ENCODE measurements at places on chromosomes 13 and 19. TPM values are rescaled to one million over a fixed set of nuclear protein-coding genes. Genes with fewer than 3 reads are reported as not detected.
A peak's percentile ranks its signal among the peaks of the same experiment; 100 is the strongest.

DNA sequence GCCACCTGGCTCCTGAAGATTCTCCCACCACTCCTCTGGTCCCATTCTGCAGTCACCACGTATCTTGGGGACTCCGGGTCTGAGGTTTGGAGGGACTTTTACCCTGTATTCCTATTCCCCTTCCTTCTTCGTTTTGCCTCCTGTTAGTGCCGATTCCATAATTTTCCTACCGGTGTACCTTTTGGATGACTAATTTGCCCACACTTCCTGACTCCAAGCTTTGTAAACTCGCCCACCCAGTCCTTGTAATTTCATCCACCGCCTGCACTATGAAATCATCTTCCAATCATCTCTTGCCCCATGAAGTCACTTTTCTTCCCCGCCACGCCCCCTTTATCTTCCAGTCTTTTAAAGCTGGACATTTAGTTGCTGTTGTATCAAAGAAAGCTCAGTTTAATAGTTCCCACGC lies 572 bp downstream of the UCHL3 start:
- H3K27ac ChIP-seq: peak overlapping the region; percentile 98
- peaks cover 5% of the 10 kb centered on the region for H3K36me3 ChIP-seq
- peaks cover 28% of the 10 kb centered on the region for H3K4me1 ChIP-seq
- H3K4me3 ChIP-seq: peak overlapping the region; percentile 86
- H3K27me3 ChIP-seq: no peaks in the 10 kb centered on the region
- peak; percentile 82 for DNase-seq

- H3K4me1 ChIP-seq: peaks cover 15% of the 10 kb centered on the region
- no peaks in the 10 kb centered on the region for H3K27me3 ChIP-seq
- no peak overlapping the region for H3K27ac ChIP-seq
- H3K36me3 ChIP-seq: peaks cover 60% of the 10 kb centered on the region
- DNase-seq: no peak
Observed at GRCh38 chr19:15404780-15405211, 14.0 kb downstream of the AKAP8L start.

DNA sequence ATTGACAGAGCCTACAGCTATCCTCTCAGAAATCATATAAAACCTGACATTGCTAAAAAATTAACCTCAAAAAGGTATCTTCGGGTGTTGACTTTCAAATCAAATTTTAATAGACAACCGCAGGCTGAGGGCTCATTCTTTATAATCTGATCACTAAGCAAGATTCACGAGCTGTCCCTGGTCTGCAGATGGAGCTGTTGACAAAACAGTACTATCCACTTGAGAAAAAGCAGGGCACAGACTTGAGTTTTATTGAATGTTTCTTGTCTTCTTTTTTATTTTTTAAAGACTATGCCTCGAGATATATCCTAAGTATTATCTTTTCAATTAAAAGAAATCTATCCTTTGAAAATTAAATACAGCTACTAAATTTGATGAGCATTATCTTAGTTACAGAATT lies 540.5 kb downstream of the PCDH9 start:
- no peaks in the 10 kb centered on the region for H3K36me3 ChIP-seq
- no peak overlapping the region for H3K4me3 ChIP-seq
- H3K27ac ChIP-seq: no peak overlapping the region

DNA sequence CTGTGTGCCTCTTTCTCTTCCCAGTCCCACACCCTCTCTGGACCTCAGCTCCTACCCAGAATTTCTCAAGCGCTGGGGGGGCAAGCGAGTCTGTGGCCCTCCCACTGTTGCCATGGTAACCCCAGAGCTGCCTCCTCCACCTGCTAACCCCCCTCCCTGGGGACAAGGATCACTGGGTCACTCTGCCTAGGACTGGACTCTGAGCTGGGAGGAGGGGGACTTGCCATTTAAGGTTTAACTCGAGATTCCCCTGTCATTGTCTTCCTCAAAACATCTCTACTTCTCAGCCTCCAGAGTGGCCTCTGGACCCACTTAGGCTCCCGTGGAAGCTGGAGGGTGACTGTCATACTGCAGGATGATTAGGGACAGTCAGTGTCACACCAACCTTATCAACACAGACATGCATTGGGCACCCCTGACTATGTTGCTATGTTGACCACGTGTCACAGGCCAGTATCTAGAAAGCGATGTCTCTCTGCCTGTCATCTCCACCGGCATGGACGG lies 2.2 kb downstream of the PALM3 start:
- no peak overlapping the region for H3K4me3 ChIP-seq
- peaks cover 23% of the 10 kb centered on the region for H3K27me3 ChIP-seq
- no peak for DNase-seq
- no peak overlapping the region for H3K27ac ChIP-seq
- H3K36me3 ChIP-seq: peaks cover 4% of the 10 kb centered on the region

- H3K4me1 ChIP-seq: no peaks in the 10 kb centered on the region
- DNase-seq: no peak
- H3K27ac ChIP-seq: no peak overlapping the region
- H3K27me3 ChIP-seq: peaks cover 49% of the 10 kb centered on the region
Observed at GRCh38 chr19:17967257-17968051, 547 bp downstream of the KCNN1 start.

DNA sequence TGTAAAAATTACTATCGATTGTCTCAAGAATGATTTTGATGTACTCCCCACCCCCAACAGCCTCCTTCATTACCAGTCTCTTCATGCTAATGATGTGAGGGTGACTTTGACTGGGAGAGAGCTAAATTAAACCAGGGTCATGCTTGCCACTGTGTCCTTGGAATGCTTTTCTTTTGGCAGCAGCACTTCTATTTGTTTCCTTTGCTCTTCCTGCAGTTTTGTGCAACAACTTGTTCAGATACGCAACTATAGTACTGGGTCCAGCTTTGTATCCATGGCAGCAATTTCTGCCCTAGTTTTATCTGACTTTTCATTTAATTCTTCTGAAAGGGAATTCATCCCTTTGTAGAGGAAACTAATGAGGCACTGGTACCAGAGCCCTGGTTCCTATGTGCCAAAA lies 2792.1 kb downstream of the PCDH9 start:
- DNase-seq: no peak
- no peak overlapping the region for H3K4me3 ChIP-seq
- no peaks in the 10 kb centered on the region for H3K27me3 ChIP-seq
- no peaks in the 10 kb centered on the region for H3K4me1 ChIP-seq

DNA sequence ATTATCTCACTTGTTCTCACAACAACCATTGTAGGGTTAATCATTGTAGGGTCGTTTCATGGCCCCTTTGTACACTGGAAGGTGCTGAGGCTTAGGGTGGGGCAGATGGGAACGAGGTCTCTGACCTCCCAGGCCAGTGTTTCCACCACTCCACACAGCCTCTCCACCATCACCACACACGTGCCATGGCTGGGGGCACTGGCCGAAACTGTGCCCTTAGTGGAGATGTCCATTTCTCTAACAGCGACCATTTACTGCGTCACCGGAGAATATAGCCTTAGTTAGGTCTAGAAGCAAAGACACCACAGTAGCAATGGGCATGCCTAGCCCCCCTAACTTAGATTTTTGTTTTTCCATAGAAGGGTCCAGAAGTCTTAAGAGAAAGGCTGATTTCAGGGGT lies 36.5 kb downstream of the COL4A1 start:
- no peaks in the 10 kb centered on the region for H3K4me1 ChIP-seq
- H3K36me3 ChIP-seq: no peaks in the 10 kb centered on the region
- DNase-seq: no peak
- no peak overlapping the region for H3K4me3 ChIP-seq

- H3K36me3 ChIP-seq: peaks cover 42% of the 10 kb centered on the region
- no peak for DNase-seq
- H3K4me1 ChIP-seq: no peaks in the 10 kb centered on the region
- H3K27me3 ChIP-seq: no peaks in the 10 kb centered on the region
- H3K4me3 ChIP-seq: no peak overlapping the region
- no peak overlapping the region for H3K27ac ChIP-seq
Observed at GRCh38 chr19:4414800-4415321, 12.4 kb downstream of the CHAF1A start.

- DNase-seq: peak; percentile 52
- peak overlapping the region; percentile 84 for H3K27ac ChIP-seq
- H3K36me3 ChIP-seq: no peaks in the 10 kb centered on the region
- peaks cover 13% of the 10 kb centered on the region for H3K4me1 ChIP-seq
- H3K4me3 ChIP-seq: no peak overlapping the region
Observed at GRCh38 chr13:94079876-94080275, 399.6 kb downstream of the DCT start.

DNA sequence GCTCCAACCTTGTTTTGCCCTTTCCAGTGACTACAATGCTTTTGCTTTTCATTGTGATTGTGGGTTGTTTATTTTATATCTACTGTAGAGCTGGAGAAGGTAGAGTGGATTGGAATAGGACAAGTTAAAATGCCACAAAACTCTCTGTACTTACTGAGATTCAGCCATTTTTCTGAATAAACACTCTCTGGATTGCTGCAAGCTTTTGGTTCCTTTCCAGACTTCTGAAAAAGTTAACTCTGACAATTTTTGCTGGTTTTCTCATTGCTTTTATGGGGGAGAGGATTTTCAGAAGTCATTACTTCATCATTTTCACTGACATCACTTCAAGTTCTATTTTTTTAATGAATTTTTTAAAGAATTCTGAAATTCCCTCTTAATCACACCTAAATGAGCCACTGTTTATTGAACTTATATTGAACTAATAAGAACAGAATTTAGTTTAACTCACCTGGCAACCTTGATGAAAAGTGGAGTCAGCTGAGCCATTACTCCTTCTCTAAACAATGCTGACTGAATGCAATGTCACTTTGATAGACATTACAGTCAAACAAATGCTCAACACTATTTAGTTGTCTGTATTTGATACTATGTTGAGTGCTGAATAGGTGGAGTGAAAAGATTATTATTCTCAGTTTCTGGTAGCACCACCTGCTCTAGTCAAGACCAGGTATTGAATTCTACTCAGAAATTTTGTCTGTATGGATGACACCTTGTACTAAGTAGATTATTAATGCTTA lies 303.5 kb downstream of the DLEU7 start:
- H3K4me3 ChIP-seq: no peak overlapping the region
- DNase-seq: no peak
- H3K27ac ChIP-seq: no peak overlapping the region

GRCh38 chr19:34639491-34640085 lies 37.4 kb downstream of the SCGB2B2 start:
- no peaks in the 10 kb centered on the region for H3K27me3 ChIP-seq
- no peak overlapping the region for H3K4me3 ChIP-seq
- DNase-seq: peak; percentile 83
- no peaks in the 10 kb centered on the region for H3K4me1 ChIP-seq

DNA sequence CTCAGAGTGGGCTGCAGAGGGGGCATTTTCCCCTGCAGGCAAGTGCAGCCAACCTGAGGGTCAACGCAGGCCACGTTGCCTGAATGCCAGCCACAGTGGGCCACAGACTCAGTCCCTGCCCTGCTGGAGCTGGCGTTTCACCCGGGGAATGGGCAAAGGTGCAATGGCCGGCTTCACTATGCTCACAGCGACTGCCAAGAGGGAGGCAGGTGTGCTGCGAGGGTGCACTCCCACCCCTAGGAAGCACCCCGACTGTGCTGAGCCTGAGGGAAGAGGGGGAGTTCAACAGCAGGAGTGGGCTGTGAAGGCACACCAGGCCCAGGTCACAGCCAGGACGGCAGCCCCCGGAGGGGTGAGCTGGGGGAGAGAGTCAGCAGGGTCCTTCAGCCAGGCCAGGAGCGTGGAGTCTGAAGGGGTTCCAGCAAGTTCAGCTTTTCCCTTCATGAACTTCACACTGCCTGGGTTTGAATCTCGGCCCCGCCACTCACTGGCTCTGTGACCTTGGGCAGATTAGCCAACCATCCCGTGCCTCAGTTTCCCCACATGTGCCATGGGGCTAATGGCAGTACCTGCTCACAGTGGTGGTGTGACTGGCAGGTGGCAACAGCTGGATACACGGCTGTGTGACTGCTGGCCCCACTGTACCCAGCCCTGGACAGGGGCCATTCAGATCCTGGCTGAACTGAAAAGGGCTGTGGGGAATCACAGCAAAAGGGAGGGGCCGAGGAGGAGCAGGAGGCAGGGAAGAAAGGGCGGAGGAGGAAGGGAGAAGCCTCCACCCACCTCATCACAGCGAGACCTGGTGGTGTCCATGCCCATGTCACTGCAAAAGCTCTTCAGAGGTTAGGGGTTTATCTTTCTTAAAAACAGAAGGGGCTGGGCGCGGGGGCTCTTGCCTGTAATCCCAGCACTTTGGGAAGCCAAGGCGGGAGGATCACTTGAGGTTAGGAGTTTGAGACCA lies 7.6 kb downstream of the TRAPPC6A start:
- no peak overlapping the region for H3K4me3 ChIP-seq
- no peaks in the 10 kb centered on the region for H3K36me3 ChIP-seq
- no peaks in the 10 kb centered on the region for H3K27me3 ChIP-seq
- H3K4me1 ChIP-seq: peaks cover 11% of the 10 kb centered on the region
- H3K27ac ChIP-seq: no peak overlapping the region

GRCh38 chr19:6249296-6249695 lies 30.5 kb downstream of the MLLT1 start:
- DNase-seq: no peak
- H3K27ac ChIP-seq: peak overlapping the region; percentile 68
- no peak overlapping the region for H3K4me3 ChIP-seq
- H3K4me1 ChIP-seq: no peaks in the 10 kb centered on the region
- H3K27me3 ChIP-seq: no peaks in the 10 kb centered on the region
- H3K36me3 ChIP-seq: peaks cover 29% of the 10 kb centered on the region

- H3K27ac ChIP-seq: peak overlapping the region; percentile 75
- H3K4me3 ChIP-seq: no peak overlapping the region
- H3K36me3 ChIP-seq: peaks cover 3% of the 10 kb centered on the region
- DNase-seq: peak; percentile 26
- H3K27me3 ChIP-seq: no peaks in the 10 kb centered on the region
Observed at GRCh38 chr13:75724752-75725517, 88.8 kb downstream of the LMO7 start.

DNA sequence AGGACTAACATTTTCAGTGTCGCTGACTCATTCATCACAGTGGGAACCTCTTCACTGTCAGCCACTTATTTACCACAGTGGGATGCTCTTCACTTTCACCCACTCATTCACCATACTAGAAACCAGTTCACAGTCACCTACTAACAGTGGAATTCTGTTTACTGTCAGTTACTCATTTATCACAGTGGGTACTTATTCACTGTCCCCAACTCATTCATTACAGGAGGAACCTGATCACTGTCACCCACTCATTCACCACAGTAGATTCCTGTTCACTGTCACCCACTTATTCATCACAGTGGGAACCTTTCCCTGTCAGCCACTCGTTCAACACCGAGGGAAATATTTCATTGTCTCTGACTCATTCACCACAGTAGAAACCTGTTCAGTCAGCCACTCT lies 10.1 kb upstream of the ZNF85 start:
- H3K27me3 ChIP-seq: no peaks in the 10 kb centered on the region
- H3K36me3 ChIP-seq: no peaks in the 10 kb centered on the region
- no peaks in the 10 kb centered on the region for H3K4me1 ChIP-seq
- no peak overlapping the region for H3K27ac ChIP-seq
- no peak for DNase-seq

DNA sequence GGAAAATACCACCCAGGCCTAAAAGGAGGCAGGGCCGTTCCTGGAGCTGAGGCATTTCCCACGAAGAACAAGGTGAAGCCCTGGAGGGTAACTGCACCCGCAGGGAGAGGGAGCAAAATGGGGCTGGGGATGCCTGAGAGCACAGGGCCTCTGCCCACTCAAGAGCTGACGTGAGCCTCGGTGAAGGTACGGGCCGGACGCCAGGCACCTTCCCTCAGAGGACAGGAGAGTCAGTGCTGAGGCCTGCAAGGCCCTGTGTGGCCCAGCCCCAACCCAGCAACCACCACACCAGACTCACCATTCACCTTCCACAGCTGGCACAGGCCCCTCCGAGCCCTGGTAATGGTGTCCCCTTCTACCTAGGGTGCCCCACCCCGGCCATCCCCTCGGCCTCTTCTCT lies 36.3 kb downstream of the DNMT1 start:
- H3K4me3 ChIP-seq: no peak overlapping the region
- H3K36me3 ChIP-seq: peaks cover 88% of the 10 kb centered on the region
- H3K27me3 ChIP-seq: no peaks in the 10 kb centered on the region

Gene CAMSAP3
- total RNA-seq: 6.7 TPM

Gene PEG3
- not detected for total RNA-seq

Gene ERICH6B
- total RNA-seq: not detected

Gene TBXA2R
- total RNA-seq: not detected

Gene LRP3
- total RNA-seq: 9.5 TPM

Gene SHKBP1
- 44.0 TPM for total RNA-seq

Gene CBARP
- 7.0 TPM for total RNA-seq

Gene CATSPERD
- not detected for total RNA-seq

Measured in MCF 10A (cell line).